ENCODE measurements at places on chromosomes 12 and 14. TPM values are rescaled to one million over a fixed set of nuclear protein-coding genes. Genes with fewer than 3 reads are reported as not detected.

DNA sequence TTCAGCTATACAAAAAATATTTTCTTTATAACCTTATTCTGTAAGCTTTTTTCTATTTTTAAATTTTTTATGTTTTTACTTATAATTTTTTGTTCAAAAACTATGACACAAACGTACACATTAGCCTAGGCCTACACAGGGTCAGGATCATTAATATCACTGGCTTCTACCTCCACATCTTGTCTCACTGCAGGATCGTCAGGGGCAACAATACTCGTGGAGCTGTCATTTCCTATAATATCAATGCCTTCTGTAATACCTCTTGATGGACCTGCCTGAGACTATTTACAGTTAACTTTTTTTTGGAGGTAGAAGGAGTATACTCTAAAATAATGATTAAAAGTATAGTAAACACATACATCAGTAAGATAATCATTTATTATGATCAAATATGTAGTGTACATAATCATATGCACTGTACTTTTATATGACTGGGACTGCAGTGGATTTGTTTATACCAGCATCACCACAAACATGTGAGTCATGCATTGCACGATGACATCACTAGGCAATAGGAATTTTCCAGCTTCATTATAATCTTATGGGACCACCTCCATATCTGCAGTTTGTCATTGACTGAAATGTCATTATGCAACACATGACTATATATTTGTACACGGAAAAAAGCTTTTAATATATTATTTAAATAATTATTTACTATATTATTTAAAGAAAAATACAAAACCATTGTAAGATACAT, 18.5 kb upstream of the PMCH start:
- no peak for DNase-seq
- no peak overlapping the region for H3K27ac ChIP-seq
- no peak overlapping the region for H3K4me3 ChIP-seq
- no peaks in the 10 kb centered on the region for H3K4me1 ChIP-seq

DNA sequence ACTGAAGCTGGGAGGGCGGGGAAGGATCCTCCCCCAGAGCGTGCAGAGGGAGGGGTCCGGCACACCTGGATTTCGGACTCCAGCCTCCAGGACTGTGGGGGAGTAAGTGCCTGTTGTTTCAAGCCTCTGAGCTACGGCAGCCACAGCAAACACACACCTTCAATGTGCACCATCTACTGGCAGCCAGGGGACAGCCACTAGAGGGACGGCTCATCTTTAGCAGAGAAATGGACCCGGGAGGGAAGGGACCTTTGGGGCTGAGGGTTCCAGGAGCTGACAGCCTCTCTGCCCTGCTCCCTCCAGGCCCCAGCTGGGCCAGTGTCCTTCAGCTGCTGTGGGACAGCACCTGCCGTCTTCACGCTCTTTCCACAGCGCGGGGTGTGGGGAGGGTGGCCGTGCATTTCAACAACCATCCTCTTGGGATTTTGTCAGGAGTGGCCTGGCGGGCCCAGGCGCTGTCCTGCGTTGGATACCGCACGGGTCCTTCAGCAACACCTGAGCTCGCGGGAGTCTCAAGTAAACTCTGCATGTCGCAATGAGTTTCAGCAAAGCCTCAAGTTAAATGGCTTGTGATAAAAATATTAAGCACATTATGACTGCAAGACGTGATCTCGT, 209.2 kb upstream of the C14orf180 start:
- no peak overlapping the region for H3K27ac ChIP-seq
- DNase-seq = no peak

DNA sequence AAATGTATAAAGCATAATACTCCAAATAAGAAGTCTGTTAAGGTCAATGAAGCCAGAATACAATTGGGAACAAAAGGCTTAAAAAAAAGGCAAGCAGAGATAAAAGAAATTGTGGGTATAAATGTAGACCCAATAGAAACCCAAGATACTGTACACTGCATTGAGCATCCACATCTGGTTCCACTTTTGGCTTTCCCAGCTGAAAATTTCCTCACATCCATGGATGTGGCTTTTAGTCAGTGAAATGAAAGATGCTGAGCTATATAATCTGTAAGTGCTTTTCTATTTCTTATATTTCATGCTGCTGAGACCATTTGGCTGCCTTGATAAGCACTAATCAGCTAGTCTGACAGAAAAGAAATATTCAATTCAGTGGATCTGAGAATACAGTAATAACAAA, 83.5 kb downstream of the PTPRR start:
- no peak for DNase-seq
- H3K27ac ChIP-seq = no peak overlapping the region
- no peaks in the 10 kb centered on the region for H3K4me1 ChIP-seq

- DNase-seq = no peak
- H3K4me1 ChIP-seq = no peaks in the 10 kb centered on the region
- no peaks in the 10 kb centered on the region for H3K27me3 ChIP-seq
Observed at GRCh38 chr14:86373886-86374285, 843.9 kb downstream of the FLRT2 start.

GRCh38 chr14:52741865-52742264, 11.9 kb downstream of the STYX start:
- peaks cover 44% of the 10 kb centered on the region for H3K36me3 ChIP-seq
- H3K27ac ChIP-seq = peak overlapping the region; percentile 82
- peaks cover 57% of the 10 kb centered on the region for H3K4me1 ChIP-seq
- DNase-seq = no peak
- H3K27me3 ChIP-seq = no peaks in the 10 kb centered on the region
- peak overlapping the region; percentile 57 for H3K4me3 ChIP-seq

- H3K36me3 ChIP-seq = no peaks in the 10 kb centered on the region
- no peaks in the 10 kb centered on the region for H3K4me1 ChIP-seq
- no peaks in the 10 kb centered on the region for H3K27me3 ChIP-seq
Observed at GRCh38 chr14:102965971-102966655, 43.6 kb downstream of the AMN start.

GRCh38 chr12:13937735-13938134, 43.7 kb downstream of the GRIN2B start:
- no peak overlapping the region for H3K4me3 ChIP-seq
- no peak for DNase-seq
- no peak overlapping the region for H3K27ac ChIP-seq
- H3K27me3 ChIP-seq = peaks cover 9% of the 10 kb centered on the region
- H3K36me3 ChIP-seq = no peaks in the 10 kb centered on the region

DNA sequence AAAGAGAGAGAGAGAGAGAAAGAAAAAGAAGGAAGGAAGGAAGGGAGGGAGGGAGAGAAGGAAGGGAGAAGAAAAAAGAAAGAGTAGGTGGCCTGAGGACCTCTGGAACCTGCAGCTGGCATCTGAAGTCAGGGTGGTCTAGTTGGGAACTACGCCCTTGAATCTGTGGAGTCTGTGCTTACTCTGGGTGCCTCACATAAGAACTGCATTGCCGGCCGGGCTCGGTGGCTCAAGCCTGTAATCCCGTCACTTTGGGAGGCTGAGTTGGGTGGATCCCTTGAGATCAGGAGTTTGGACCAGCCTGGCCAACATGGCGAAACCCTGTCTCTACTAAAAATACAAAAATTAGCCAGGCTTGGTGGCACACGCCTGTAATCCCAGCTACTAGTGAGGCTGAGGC, 10.0 kb upstream of the NRDE2 start:
- no peaks in the 10 kb centered on the region for H3K36me3 ChIP-seq
- peaks cover 18% of the 10 kb centered on the region for H3K27me3 ChIP-seq
- DNase-seq = no peak
- H3K4me3 ChIP-seq = no peak overlapping the region

GRCh38 chr14:96902004-96902403, 104.8 kb downstream of the VRK1 start:
- no peaks in the 10 kb centered on the region for H3K27me3 ChIP-seq
- no peak for DNase-seq
- H3K4me1 ChIP-seq = no peaks in the 10 kb centered on the region
- H3K4me3 ChIP-seq = no peak overlapping the region

DNA sequence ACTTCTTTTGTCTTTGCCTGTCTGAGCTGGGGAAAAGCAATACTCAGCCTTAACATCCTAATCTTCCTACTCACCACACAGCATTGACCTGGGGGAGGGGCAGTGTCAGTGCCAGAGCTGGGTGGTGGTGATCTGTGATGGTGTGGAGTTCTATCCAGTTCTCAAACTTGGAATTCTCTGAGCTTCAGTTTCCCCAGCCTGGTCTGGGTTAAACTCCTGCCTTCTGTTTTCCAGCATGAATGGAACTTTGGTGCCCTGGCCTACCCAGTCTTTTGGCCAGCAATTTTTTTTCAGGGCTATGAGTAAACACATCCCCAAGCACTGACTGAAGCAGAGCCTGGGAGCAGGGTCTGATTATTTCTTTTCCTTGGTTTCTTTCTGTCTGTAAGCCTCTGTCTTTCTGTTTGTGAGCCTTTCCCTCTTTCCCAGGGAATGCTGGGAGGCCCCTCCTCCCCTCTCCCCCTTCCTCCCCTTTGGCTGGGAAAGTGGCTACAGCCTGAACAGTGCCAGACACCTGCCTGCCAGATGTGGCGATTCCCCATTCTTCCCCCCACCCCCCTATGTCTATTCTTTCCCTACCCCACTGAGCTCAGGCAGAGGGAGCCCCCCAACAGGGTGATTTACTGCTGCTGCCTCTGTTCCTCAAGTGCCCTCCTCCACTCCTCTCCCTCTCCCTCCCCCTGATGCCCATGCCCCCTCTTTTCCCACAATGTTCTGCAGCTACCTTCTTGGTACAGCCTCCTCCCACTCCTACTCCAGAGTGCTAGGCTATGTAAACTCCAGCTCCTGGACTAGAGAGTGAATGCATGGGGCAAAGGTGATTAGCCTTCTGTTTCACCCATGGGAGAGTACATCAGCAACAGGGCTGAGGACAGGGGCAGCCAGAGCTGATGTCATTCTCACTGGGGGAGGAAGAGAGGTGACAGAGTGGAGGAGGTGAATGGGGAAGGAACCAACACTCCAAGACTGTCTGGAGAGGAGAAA, 11.1 kb downstream of the GPR84 start:
- no peak for DNase-seq
- peaks cover 25% of the 10 kb centered on the region for H3K4me1 ChIP-seq
- no peak overlapping the region for H3K4me3 ChIP-seq
- H3K27me3 ChIP-seq = no peaks in the 10 kb centered on the region
- H3K36me3 ChIP-seq = peaks cover 35% of the 10 kb centered on the region

GRCh38 chr14:76104802-76105355, 46.8 kb upstream of the GPATCH2L start:
- H3K27ac ChIP-seq = no peak overlapping the region
- DNase-seq = no peak
- no peak overlapping the region for H3K4me3 ChIP-seq
- H3K36me3 ChIP-seq = no peaks in the 10 kb centered on the region
- H3K4me1 ChIP-seq = no peaks in the 10 kb centered on the region

- peaks cover 4% of the 10 kb centered on the region for H3K27me3 ChIP-seq
- peaks cover 7% of the 10 kb centered on the region for H3K4me1 ChIP-seq
- no peak overlapping the region for H3K4me3 ChIP-seq
- no peak for DNase-seq
- H3K27ac ChIP-seq = no peak overlapping the region
Observed at GRCh38 chr12:2374092-2374906, 321.5 kb downstream of the CACNA1C start.

DNA sequence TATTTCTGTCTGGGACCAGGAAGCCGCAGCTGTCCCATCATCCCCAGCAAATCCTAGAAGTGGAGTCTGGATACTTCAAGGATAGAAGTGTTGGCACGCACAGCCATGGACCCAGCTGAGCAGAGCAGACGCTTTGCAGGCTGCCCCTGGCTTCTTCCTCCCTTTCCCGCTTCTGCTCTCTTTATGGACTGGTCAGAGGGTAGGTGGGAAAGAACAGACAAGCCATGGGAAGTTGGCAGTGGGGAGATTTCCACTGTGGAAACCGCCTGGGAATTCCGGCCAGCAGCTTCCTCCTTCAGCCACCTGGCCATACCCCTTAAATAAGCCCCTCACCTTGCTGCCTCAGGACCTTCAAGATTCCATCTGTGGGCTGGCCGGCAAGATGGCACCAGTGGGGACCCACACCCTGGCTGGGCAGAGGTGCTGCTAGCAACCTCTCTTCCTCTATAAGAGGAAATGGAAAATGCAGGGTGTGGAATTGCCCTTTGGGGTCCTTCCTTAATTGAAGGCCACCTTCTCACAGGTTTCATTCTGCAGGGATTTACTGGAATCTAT, 20.6 kb downstream of the OTUB2 start:
- no peak for DNase-seq
- no peaks in the 10 kb centered on the region for H3K27me3 ChIP-seq
- no peak overlapping the region for H3K4me3 ChIP-seq
- H3K4me1 ChIP-seq = peaks cover 8% of the 10 kb centered on the region
- no peak overlapping the region for H3K27ac ChIP-seq

- peak; percentile 86 for DNase-seq
- H3K36me3 ChIP-seq = no peaks in the 10 kb centered on the region
- H3K4me3 ChIP-seq = no peak overlapping the region
- peaks cover 7% of the 10 kb centered on the region for H3K4me1 ChIP-seq
- H3K27me3 ChIP-seq = peaks cover 25% of the 10 kb centered on the region
Observed at GRCh38 chr12:55072083-55072482, 52.3 kb downstream of the NEUROD4 start.

GRCh38 chr12:13022851-13023271, 21.3 kb upstream of the FAM234B start:
- no peaks in the 10 kb centered on the region for H3K36me3 ChIP-seq
- DNase-seq = no peak
- H3K4me1 ChIP-seq = no peaks in the 10 kb centered on the region
- H3K27me3 ChIP-seq = peaks cover 32% of the 10 kb centered on the region
- no peak overlapping the region for H3K27ac ChIP-seq

DNA sequence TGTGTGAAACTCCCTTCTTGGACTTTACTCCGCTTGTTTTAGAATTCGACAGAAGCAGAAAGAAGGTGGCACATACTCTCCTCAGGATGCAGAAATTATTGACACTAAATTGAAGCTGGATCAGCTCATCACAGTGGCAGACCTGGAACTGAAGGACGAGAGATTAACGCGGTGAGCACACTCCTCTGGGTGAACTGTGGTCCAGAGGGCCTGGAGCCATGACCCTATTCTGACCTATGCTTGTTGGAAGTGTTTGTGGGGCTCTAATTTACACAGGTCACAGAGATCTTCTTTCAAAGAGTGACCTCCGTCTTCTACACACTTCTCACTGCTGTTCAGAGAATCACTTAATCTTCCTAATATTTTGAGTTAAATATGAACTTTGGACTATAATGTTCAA, 72.5 kb upstream of the MYF6 start:
- no peak for DNase-seq
- H3K27ac ChIP-seq = no peak overlapping the region
- H3K36me3 ChIP-seq = no peaks in the 10 kb centered on the region
- no peaks in the 10 kb centered on the region for H3K4me1 ChIP-seq
- no peak overlapping the region for H3K4me3 ChIP-seq
- H3K27me3 ChIP-seq = no peaks in the 10 kb centered on the region

- no peaks in the 10 kb centered on the region for H3K36me3 ChIP-seq
- H3K4me1 ChIP-seq = no peaks in the 10 kb centered on the region
- no peak for DNase-seq
- no peaks in the 10 kb centered on the region for H3K27me3 ChIP-seq
Observed at GRCh38 chr14:25396128-25396527, 346.2 kb upstream of the STXBP6 start.

The OTUB2 gene
- total RNA-seq = 1.7 TPM

The ENDOU gene
- total RNA-seq = not detected

The RPL10L gene
- total RNA-seq = not detected

The KLRC1 gene
- 5.0 TPM for total RNA-seq

The GALNT6 gene
- 40.4 TPM for total RNA-seq

The APOLD1 gene
- total RNA-seq = 11.1 TPM

The IRAK3 gene
- total RNA-seq = 0.05 TPM

The YEATS4 gene
- total RNA-seq = 51.0 TPM

The ADCK1 gene
- total RNA-seq = 2.7 TPM

The CALM1 gene
- total RNA-seq = 821 TPM

The KLHL33 gene
- total RNA-seq = 2.4 TPM

The PTGR2 gene
- total RNA-seq = 1.8 TPM

The ESYT1 gene
- 333 TPM for total RNA-seq

The HOXC12 gene
- total RNA-seq = not detected
